ENCODE measurements at places on chromosomes 16 and 17.

DNA sequence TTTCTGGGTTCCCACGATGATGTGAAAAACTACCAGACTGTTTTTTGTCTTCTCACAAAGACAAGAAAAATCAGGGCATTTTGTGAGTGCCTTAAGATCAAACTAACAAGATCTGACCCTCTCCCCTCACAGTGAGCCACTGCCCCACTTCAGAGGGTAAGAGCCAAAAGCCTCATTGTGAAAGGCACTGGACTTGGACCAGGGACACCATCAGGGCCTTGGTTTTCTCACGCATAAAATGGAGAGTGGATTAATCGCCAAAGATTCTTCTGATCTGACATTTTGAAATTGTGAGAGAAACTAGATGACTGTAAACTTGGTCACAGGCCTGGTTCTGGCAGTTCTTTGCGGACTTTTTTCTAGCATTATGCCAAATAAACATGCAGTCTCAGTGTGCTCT lies 21.0 kb upstream of the ENDOV start:
- no peak for DNase-seq

DNA sequence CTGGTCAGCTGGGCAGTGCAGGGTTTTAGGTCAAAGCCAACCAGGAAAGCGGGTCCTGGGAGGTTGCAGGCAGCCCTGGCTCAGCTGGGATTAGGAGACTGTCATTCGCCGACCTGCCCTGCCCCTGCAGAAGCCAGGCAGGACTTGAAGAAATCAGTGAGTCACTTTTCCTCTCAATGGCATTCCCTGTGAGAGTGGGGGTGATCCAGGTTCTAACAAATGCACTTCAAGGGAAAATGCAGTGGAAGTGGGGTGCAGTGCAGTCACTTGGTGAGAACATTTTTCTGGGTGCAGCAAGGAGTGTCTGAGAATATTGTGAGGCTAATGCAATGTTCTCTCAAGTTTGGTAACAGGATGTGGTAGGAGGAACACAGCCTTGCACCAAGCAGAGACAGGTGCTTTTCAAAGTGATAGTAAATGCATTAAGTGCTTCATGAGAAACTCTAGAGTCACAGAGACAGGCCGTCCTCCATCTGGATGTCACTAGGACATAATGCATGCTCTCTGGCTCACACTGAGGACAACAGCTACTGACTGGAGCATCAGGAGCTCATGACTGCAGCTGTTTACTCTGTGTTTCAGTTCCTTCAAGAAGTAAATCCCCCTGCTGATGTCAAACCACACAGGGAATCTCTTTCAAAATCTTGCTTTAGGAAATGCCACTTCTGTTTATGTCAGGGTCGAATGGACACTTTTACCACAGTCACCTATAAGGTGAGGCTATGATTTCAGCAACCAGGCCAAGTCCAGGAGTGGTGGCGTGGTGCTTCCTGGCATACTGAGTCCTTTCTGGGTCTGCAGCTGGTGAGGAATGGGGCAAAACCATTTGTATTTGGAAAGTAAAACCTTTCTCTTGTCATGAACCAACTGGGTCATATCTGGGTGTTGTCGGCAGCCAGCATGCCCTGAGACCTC lies 16.7 kb downstream of the CDK5R1 start:
- DNase-seq: no peak

DNA sequence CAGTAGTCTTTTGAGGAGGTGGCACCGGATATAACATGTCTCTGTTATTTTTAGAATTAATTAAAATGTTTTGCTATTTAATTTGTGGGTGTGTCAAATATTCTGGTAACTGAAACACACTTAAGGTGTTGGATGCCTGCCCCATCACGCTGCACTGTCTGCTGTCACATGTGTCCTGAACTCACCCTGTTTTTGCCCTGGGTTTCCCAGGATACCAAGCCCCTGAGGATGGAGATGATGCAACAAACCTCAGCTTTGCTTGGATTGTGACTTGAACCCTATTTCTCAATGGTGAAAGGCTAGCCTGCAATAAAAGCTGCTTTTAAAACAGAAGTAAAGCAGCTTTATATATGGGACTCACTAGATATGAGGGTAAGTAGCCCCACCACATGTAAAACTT lies 11.5 kb upstream of the DUSP14 start:
- DNase-seq: no peak

DNA sequence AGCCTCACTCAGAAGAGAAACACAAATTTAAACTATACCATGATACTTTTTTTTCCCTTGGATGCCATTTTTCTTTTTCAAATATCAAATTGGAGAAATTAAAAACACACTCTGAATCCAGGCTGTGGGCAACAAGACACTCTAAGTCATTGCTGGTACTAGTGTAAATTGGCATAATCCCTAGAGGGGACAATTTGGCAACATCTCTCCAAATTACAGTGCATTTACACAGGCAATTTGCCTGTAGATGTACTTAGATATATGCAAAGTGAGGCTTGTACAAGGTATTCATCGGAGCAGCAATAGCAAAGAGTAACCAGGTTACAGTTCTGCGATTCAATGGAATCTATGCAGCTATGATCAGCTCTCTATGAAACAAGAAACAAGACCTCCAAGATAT lies 6.7 kb upstream of the GUCY2D start:
- no peak for DNase-seq

DNA sequence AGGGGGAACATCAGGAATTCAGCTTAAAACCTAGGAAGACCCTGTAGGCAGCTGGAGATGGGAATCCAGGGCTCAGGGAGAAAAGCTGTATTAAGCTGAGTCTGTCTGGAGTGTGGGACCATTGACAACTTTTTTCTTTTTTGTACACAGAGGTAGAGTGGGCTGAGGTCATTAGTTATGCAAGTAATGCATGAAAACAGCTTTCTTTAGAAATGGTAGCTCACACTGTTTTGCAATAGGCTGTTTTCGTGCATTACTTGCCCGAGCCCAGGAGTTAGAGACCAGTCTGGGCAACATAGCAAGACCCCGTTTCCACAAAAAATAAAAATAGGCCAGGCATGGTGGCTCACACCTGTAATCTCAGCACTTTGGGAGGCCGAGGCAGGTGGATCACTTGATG lies 46.5 kb downstream of the KATNIP start:
- no peak for DNase-seq

DNA sequence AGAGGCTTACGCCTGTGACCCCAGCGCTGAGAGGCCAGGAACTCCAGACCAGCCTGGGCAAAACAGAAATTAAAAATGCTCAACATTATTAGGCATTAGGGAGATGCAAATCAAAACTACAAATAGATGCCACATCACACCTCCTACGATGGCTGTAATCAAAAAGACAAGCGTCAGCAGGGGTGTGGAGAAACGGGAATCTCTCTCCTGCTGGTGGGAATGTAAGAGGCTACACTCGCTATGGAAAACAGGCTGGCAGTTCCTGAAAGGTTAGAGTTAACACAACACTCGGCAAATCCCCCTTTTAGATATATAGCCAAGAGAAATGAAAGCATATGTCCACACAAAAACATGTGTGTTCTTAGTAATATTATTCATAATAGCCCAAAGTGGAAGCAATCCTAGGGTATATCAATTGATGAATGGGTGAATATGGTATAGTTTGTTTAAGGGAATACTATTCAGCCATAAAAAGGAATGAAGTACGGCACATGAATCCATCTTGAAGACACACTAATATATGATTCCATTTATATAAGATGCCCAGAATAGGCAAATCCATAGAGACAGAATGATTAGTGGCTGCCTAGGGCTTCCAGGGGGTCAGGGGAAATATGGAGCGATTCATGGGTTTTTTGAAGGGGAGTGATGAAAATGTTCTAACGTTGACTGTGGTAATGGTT lies 1.8 kb upstream of the NPRL3 start:
- no peak for DNase-seq
